ENCODE measurements at places on chromosomes 7 and 10. TPM values are rescaled to one million over a fixed set of nuclear protein-coding genes. Genes with fewer than 3 reads are reported as not detected.

FGFBP3 gene
- 0.81 TPM for total RNA-seq

DNA sequence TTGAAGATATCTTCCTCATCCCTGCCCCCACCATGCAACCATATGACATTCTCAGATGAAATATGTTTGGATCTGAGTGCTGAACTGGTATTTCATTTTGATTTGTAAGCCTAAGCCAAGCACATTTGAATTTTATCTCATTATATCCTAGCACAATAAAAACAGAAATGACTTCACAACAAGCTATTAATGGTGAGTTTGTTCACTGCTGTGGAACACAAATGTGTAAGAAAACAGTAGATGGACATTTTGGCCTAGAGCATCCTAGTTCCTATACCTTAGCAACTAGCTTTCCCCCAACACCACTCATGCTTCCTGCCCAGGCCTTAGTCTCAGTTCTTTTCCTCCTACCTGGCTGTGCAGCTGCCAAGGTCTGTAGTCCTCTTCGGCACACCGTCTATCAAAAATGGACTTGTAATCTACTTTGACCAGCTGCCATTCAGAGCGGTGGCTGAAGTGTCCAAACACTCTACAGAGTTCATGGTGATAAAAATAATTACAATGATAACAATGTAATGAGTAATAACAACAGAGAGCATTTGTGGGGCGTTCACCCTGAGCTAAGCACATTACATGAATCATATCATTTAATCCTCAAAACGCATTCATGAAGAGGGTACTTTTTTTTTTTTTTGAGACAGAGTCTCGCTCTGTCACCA lies 491.9 kb downstream of the SORCS1 start:
- no peak for DNase-seq

GRCh38 chr7:31490796-31491314 lies 23.0 kb upstream of the ITPRID1 start:
- DNase-seq = no peak

- no peak for DNase-seq
Observed at GRCh38 chr7:28790467-28790866, 167.7 kb downstream of the TRIL start.

GRM3 gene
- total RNA-seq = not detected

GTF2I gene
- 221 TPM for total RNA-seq

ITPRID1 gene
- not detected for total RNA-seq

DNA sequence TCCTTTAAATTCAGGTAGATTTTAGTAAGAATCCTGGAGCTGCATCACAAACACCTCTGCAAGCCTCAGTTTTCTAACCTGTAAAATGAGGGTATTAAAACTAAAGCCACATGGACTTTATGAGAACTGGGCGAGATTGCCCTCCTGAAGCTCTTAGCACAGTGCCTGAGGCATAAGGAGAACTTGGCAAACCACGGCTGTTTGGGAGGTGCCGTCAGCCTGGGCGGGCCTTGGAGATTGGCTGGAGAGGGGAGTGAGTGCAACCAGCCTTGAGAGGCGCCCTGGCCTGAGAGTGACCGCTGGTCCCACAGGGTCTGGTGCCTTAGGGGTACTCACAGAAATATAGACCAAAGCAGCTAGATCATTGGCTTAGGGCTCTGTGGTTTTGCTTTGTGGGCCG lies 5.4 kb upstream of the TNS3 start:
- DNase-seq = peak; percentile 82

- DNase-seq = no peak
Observed at GRCh38 chr7:55366461-55367070, 1.4 kb downstream of the LANCL2 start.

DNA sequence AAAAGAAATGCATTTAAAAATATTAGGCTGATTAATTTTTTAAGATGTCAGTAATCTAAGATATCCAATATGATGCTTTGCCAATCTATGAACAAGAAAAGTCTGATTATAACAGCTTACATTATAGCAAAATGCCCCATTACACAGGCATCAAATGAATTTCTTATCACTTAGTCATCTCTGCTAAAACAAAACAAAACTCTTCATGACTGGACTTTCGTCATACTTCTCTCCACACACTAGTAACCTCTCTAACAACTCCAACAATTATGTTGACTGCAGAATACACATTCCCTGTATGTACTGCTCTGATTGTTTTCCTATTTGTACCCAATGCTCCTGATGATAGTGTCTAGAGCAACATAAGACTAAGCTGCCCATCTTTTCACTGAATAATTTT lies 3.8 kb upstream of the MKI67 start:
- DNase-seq = no peak

- DNase-seq = no peak
Observed at GRCh38 chr7:106865130-106866041, at the start of gene PIK3CG. TSS of gene PIK3CG (plus strand) at chr7:106865282. CDS start at chr7:106867562, 2,280 bp downstream.

- DNase-seq = peak; percentile 49
Observed at GRCh38 chr7:610531-611280, 91.1 kb upstream of the PDGFA start.

MACROH2A2 gene
- total RNA-seq = 6.5 TPM

PWWP2B gene
- 26.0 TPM for total RNA-seq

GRCh38 chr10:6083523-6084475 lies 5.0 kb upstream of the RBM17 start:
- no peak for DNase-seq

DNA sequence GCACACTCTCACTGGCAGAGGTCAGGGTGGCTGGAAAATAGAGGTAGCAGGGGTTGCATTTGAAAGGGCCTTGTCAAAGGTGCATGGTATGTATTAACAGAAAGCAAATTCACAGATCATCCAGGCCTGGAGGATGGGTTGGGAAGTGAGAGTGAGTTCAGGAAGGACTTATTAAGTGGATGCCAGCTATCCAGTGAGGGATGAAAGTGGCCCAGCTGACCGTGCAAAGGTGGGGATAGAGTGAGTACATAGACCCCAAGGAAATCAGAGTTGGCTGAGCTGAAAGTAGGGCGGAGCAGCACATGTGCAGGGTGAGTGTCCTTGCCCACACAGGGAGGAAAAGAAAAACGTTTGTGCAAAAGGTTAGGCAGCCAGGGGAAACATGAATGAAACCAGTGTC lies 58.1 kb downstream of the HECW1 start:
- DNase-seq = no peak

DNA sequence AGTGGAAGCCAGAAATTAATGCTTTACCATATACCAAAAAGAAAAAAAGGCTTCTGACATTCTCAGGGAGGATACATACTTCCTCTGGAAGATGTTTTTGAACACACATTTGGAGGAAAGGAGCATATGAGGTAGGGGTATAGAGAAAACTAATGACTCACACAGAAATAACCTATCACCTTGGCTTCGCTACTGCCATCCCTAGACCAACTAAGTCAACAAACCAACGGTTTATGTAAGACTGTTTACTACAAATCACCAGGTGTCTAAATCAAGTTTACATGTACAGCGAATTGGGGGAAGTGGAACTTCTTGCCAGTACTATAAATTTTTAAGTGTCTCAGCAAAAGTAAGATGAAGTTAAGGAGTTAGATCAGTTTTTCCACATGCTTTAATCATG lies 96.9 kb downstream of the NT5C2 start:
- DNase-seq = no peak

- DNase-seq = no peak
Observed at GRCh38 chr7:605661-606450, 86.2 kb upstream of the PDGFA start.

DNA sequence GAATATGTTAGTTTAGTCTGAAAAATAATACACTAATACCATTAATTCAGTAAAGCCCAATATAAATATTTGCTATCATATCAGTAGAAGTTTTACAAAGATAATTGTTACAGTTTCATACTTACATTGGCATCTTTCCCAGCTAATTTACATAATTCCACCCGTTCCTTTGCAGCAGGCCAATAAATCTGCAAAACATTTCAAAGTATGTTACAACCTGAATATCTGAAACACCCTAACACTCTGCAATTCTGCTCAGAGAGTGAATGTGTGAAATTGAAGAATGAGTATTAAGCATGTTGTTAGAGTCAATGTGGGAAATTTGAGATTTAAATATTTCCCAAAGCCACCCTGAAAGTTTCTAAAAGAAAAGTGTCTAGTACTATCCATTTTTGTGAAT lies 105.5 kb downstream of the SEMA3D start:
- DNase-seq = no peak

GRCh38 chr7:51121931-51122425 lies 194.6 kb downstream of the COBL start:
- DNase-seq = no peak

C10orf53 gene
- total RNA-seq = not detected

GRCh38 chr7:142375710-142376313 lies 118.0 kb upstream of the PRSS58 start:
- no peak for DNase-seq

TFEC gene
- 29.8 TPM for total RNA-seq

TMEM184A gene
- 4.4 TPM for total RNA-seq

- DNase-seq = no peak
Observed at GRCh38 chr7:26588511-26588910, 275.9 kb downstream of the SKAP2 start.

DNA sequence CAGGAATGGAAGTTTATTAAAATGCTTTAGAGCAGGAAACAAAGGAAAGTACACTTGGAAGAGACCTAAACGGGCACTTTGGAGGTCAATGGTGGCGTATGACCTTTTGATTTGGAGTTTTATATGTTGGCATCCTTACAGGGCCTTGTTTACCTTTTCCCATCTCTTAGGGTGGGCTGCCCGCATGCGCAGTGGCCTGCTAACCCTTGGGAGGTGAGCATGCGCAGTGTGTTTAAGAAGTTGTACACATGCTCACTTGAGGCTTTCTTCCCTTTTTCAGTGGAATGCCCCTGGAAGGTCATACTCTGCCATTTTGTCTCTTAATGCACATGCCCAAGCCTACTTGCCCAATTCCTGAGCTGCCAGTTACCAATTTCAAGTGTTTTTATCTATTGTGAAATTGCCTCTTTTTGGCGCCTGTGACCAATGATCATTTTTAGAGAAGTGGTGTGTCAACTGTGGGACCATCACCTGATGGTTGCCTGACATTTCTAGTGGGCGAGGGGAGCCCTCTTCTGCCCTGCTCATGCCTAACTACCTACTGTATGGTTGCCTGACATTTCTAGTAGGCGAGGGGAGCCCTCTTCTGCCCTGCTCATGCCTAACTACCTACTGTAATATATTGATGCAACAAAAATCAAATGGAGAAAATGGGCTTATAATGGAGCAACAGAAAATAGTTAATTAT lies 138.0 kb downstream of the PPP1R9A start:
- DNase-seq = no peak

NDUFA5 gene
- total RNA-seq = 67.1 TPM

- DNase-seq = no peak
Observed at GRCh38 chr10:96387601-96388000, 28.8 kb upstream of the OPALIN start.

GRCh38 chr10:50511492-50512213 lies 112.1 kb downstream of the SGMS1 start:
- no peak for DNase-seq

DNA sequence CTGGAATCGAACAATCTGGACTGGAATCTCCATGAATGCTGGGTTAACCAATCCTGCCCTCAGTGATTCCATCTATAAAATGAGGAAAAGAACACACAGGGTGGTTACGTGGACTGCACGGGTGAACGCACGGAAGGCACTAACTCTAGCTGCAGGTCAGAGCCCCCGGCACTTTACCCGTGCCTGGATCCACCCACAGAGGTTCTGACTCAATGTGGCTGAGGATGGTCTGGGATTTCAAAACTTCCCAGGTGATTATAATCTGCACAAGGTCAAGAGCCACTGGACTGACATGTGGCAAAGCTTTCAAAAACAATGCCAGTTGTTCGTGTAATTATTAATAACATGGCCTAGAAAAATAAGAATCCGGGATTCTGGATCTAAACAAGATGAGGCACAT lies 29.2 kb downstream of the KIAA1549 start:
- DNase-seq = no peak

OR2AE1 gene
- total RNA-seq = not detected

DNA sequence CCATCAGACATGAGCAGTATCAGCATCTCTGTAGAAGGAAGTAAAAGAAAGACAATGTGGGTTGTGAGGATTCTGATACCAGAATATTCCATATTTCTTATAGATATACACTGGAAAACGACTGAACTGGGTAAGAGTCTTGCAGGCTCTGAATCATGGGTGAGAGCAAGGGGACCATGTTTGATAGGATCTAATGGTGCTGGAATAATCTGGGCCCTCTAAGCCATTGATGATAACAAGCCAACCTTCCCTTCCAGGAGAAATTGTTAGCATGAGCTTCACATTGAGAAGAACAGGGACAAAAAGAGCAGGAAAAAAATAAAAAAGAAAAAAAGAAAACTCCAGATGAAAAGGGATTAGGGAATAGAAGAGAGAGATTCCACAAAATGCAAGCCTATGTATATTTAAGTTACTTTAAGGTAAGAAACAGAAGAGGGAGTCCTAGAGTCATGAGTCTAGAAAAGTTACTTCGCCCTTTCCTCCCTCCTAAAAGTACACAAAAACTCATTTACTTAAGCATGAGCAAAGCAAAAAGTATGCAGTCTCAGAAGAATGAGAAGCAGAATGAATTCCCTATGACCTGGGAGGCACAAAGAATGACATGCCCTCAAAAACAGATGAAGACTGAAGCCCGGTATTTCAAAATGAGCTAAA lies 181.9 kb downstream of the TMEM26 start:
- DNase-seq = no peak

- DNase-seq = no peak
Observed at GRCh38 chr10:69847458-69847857, 45.8 kb downstream of the COL13A1 start.

PRR15 gene
- 2.1 TPM for total RNA-seq

DNA sequence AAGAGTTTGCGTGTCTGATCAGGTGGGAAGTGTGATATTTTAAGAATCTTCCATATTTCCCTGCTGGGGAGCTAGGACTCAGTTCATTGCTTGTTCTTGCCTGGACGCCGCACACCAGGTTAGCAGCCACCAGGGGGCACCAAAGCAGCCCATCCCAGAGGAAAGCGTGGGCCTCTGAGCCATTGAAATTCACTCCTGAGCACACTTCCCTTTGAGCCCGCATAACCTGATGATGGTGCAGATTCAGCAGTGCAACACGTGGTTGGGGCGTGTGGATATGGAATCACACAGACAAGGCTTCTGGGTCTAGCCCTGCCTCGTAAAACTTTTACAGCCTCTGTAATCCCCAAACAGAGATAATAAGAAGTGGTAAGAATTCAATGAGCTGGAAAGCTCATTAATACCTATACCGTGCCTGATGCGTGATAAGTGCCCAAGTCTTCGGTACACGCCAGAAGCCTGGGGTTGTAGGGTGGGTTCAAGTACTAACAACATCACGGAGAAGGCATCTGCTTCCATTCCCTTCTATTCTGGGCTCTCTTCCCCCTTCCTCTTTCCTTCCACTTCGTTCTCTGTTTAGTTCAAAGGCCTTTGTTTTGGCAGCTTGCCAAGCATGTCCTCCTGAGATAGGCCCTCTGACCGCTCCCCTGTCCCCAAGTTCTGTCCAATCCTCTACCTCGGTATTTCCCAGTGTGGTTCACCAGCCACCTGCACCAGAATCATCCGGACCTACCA lies 130.1 kb upstream of the KMT2E start:
- peak; percentile 90 for DNase-seq

CTAGE4 gene
- total RNA-seq = 9.5 TPM

- no peak for DNase-seq
Observed at GRCh38 chr10:101938305-101939007, 94.9 kb upstream of the KCNIP2 start.

All from upper lobe of right lung (tissue), 1 donor.